Fibroblast of skin of right biceps (primary cell): ENCODE measurements at places on chromosomes 7 and 10.

DNA sequence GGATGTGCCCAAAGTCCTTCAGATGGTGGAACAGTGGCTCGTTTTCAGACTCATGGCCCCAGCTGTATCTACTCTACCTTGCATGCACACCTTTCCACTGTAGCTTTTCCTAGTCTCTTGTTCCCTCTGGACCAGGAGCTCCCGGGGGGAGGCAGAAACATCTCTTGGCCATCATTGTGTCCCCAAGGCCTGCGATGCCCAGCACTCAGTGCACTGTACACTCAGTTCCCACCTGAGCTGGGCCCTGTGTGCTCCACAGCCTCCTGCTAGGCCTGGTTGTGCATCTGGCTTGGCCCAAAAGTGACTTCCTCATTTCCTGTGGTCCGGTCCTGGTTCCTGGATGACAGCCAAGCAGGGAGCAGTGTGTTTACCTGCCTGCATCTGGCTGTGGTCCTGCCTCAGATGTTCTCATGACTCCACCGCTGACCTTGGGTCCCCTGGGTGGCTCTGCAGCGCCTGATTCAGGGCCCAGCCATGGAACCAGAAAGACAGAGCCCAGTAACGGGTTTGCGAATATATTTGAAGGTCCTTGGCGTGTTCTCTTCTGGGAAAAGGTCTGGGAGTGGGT lies 9.9 kb upstream of the DOCK1 start:
- DNase-seq, result no peak

DNA sequence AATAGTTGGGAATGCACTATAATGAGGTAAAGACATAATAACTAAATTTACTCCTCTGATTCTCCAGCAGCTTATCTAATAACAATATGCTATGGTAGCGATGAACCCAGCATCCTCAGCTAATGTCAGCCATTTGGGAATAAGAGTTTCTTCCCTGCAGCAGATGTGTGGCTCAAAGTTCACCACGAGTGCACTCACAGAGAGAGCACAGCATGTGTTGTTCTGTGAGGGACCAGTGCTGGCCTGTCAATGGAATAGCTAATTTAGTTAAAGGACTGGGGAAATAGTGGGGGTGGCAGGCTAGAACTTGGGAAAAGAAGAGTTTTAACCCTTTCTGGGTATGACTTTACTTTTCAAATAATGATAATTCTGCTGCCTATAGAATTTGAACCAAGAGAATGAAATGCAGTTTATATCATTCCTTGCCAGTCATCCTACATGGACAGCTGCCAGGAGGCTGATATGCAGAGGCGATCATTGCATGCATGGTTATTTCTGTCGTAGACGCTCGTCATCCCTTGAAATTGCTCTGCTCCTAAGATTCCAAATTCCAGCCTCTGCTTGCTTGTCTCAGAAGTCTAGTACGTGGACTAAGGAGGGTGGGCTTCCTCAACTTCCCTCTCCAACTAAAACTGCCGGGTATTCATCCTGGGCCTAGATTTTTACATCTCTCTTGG lies 355.6 kb downstream of the RNLS start:
- DNase-seq, result peak; percentile 90

GRCh38 chr7:74404741-74405140 lies 49.0 kb upstream of the GTF2IRD1 start:
- no peak for DNase-seq

DNA sequence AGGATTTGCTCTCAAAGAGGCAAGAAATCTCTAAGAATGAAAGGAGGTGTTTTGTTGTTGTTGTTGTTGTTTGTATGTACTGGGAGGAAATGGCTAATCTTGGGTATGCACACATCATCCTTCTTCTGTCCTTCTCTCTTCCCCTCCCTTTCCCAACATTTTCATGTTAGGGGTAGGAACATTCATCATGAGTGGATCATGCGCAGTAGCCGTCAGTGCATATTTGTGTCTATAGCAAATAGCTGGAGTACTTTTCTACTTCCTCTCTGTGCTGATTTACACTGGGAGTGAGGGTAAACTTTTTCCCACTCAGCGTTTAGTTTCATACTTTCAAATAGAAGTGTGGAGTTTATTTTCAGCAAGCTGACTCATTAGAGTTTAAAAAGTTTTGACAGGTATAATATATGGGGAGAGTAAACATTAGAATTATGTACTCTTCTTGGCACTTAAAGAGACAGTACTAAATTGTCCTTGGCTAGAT lies 80.5 kb upstream of the PRKG1 start:
- DNase-seq, result peak; percentile 88

GRCh38 chr7:142745091-142745635 lies 4.1 kb upstream of the PRSS1 start:
- DNase-seq, result peak; percentile 26

DNA sequence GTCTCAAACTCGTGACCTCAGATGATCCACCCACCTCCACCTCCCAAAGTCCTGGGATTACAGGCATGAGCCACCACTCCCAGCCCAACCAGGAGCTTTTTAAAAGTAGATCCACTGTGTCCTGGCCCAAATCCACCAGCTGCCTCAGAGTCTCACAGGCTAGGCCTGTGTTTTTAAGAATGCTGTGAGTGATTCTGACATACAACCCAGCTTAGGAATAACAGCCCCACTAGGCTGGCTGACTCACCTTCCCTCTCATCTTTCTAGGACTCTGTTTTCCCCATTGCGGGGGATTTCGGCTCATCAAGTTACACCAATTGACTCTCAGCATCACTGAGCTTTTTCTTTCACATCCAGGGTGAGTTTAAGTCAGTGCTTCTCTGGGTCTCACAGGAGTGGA lies 207.6 kb downstream of the SKIDA1 start:
- peak; percentile 85 for DNase-seq

GRCh38 chr10:110774069-110775019 lies 97.4 kb upstream of the PDCD4 start:
- DNase-seq, result peak; percentile 79

- no peak for DNase-seq
Measured at GRCh38 chr7:54764861-54765260, 5.8 kb upstream of the SEC61G start.

- no peak for DNase-seq
Measured at GRCh38 chr10:28471652-28472050, 61.3 kb upstream of the WAC start.

GRCh38 chr7:86149024-86149665 lies 494.6 kb upstream of the GRM3 start:
- no peak for DNase-seq

DNA sequence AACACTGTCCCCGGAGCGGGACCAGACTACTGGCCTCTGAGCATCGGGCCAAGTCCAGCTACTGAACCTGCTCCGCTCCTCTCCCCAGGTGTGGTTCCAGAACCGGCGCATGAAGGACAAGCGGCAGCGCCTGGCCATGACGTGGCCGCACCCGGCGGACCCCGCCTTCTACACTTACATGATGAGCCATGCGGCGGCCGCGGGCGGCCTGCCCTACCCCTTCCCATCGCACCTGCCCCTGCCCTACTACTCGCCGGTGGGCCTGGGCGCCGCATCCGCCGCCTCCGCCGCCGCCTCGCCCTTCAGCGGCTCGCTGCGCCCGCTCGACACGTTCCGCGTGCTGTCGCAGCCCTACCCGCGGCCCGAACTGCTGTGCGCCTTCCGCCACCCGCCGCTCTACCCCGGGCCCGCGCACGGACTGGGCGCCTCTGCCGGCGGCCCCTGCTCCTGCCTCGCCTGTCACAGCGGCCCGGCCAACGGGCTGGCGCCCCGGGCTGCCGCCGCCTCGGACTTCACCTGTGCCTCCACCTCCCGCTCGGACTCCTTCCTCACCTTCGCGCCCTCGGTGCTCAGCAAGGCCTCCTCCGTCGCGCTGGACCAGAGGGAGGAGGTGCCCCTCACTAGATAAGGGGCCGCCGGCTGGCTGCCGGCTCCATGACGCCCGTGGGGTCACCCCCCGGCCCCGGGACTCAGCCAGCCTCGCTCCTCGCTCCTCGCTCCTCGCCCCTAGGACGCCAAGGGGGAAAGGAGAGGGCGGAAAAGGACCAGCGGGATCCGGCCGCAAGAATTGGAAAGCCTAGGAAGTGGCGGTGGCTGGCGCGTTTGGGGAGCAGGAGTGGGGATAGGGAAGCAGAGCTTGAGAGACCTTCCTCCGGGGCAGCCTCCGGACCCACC lies 3.4 kb downstream of the EVX1 start:
- no peak for DNase-seq

GRCh38 chr7:24466168-24466768 lies 107.0 kb upstream of the PALS2 start:
- no peak for DNase-seq

GRCh38 chr10:54063514-54063913 lies 737.5 kb downstream of the PCDH15 start:
- DNase-seq, result no peak

DNA sequence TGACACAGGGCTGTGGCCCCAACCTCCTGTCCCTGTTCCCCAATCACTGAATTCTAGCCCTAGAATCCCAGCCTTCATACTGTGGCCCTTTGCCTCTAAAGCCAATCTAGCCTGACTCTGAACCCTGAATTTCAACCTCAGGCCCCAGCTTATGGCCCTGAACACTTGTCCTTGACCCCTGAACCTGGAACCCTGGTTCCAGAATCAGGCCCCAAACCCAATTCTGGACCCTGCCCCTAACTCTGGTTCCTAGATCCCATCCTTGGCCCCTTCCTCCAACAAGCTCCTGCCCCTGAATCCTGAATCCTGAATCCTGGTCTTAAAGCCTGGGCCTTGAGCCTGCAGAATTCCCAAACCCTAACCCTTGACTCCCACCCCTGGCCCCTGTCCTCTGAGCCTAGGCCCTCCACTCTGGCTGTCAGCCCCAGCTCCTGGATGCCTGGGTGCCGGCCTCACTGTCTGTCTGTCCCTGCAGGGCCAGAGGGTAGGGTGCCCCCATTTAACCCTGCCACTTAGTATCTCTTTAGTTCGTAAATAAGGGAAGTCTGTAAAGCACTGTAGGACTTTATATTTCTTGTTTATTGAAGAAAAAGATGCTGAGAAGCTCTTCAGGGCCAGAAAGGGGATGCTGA lies 1.3 kb downstream of the INPP5A start:
- DNase-seq, result no peak

DNA sequence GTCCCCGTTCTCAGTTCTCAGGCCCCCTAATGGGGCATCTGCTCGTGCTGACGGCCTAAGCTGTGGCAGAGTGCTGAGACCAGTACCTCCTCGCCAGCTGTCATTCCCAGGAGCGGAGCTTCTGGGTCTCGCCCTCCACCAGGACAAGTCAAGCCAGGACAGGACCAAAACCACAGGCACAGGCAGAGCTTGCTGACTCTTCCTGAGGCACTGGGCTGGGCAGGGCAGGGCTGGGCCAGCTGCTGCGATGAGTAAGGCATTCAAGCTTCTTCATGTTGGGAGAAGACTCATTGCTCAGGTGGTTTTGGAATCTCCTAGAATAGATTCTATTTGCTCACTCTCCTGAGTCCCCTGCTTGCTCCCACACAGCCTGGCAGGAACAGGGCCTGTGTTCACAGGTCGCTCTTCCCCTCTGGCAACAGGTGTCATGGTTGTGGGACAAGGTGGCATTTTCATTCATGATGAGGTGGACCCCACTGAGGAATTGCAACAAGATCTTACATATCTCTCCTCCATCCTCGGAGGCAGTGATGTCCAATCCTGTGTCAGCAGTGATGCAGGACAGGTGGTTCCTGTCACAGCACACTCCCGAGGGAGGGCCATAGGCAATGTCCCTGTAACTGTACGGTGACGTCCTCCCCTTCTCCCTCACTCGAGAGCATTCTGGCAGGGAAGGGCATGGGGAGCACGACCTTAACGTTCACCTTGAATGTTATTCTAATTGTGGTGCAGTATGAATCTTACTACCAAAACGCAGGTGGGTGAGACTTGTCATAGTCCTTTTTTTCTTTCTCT lies 17.0 kb upstream of the SH3PXD2A start:
- no peak for DNase-seq

DNA sequence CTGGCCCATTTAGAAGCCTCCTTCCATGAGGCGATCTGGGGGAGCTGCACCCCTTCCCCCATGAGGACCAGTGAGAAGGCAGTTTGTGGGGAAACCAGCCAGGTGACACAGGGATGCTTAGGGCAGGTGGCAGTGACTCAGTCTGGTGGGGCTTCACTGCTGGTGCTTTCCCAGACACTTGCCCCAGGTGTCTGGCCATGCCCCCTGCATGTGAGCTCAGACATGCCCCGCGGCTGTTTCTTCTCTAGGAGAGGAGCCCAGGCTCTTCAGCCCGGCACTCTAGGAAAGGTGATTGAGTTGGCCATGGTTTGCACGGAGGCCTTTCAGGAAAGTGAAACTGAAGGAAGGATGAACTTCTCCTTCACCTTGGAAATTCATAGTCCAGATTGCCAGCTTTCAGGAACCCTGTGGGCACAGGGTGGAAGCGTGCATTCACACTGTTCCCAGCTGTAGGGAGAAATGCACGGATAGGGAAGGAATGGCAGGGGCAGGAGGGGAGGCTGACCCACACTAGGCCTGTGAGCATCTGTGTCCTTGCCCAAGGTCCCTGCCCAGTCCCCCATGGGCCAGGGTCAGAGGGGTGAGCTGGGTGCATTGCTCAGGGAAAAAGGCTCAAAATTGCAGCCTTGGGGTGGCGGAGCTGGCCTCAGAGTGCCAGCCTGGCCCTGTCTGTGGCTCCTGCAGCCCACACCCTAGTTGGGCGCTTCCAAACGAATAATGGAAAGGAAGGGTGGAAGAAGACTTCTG lies 359.1 kb downstream of the GLRX3 start:
- no peak for DNase-seq

DNA sequence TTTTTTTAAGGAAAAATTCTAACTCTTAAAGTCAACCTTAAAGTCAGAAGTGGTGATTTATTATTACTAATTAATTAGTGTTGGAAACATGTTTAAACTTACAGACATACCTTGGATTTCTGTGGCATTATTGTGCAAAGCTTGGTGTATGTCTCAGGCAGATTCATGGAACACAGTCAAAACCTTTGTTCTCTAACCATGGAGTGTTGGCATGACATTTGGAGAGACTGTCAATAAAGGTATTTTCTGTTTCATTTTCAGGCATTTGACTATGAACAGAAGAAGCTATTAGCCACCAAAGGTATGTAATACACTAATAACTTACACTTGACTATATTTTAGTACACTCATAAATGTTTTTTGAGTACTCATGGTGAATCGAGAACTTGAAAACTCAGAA lies 293.7 kb downstream of the BICC1 start:
- DNase-seq, result no peak

GRCh38 chr7:5494320-5494682 lies 70.7 kb upstream of the TNRC18 start:
- no peak for DNase-seq

DNA sequence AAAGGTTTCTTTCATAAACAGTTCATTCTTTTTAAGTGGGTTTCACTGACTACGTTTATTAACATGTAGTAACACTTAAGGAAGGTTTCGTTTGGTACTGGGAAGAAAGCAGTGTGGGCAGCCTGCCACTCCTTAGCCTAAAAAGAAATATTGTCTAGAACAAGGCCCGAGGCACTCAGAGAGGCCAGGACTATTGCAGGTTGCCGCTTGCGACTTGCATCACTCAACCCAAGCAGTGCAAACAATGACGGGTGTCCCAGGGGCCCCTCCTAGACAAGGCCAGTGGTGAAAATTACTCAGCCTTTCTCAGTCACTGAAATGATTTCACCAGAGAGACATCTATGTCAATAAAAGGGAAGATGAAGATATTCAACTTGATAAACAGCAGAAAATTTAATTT lies 243.9 kb downstream of the SNX13 start:
- peak; percentile 92 for DNase-seq
